ENCODE measurements at places on chromosomes 1 and 21.

DNA sequence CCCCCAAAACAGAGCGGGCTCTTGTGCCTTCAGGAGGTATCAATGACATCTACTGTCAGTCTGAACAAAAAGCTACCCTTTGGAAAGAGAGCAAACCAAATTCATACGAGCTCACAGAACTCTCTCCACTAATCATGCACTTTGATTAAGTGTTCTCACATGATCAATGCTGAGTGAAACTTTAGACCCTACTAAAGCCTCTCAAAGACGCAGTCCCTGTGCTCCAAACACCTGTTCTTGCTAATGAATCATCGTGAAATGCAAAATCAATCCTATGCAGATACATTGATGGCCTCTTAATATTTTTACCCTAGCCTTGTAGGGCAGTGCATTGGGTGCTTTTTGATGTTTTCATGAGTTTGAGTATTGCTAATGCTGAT is 113.4 kb downstream of the ZBTB18 start:
- no peak for DNase-seq

DNA sequence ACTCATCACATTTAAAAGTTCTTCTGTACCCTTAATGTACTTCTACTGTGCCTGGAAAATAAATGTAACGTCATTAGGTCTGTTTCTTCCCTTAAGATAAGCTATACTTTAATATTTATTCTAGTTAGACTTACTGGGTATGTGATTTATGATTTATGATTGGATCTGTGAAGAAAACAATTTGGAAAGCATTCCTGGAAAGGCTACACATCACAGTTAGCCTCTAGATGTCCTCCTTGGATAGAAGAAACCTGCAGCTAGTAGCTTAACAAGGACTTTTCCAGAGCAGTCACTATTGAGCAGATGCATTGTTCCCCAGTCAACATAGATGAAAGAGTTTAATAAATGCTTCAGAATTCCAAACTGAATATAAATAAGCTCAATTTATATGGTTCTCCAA is 22.2 kb upstream of the ABL2 start:
- DNase-seq: no peak

DNA sequence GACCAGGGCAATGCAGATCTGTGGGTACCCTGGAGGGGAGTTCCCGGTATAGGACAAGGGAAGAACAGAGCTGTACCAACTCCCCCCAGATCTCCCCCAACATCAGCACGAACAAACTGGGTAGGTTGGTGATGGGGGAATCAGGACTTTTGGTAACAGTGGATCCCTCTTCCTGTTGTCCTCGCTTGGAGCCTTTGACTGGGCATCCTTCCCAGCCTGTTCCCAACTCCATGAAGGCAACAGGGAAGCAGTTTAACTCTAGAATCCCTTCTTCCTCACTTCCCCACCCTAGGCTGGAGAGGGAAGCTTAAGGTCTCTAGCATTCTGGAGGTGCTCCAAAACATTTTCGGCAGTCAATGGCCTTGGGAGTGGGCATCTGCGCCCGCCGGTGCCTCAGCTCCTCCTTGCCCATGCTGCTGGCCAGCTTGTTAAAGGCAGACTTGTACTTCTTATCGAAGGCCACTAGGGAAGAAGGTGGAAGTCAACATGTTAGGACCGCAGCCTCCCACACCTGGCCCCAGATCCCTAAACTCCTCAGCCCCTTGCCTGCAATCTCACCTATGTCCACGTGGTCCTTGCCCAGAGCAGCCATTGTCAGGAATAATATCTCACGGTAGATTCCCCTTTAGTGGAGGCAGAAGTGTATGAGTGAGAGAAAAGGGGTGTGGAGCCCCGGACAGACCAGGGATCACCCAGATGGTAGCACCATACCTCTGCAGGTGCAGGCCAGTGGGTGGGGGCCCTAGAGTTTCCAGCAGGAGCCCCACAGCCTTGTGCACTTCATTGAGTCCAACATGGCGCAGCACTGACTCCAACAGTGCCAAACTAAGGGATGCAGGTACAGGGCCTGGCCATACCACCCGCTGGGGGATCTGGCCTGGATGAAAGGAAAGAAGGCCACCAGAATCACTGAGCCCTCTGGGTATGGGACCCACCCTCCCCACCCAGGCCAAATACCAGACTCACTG is 7.5 kb upstream of the GATAD2B start:
- peak; percentile 45 for DNase-seq

DNA sequence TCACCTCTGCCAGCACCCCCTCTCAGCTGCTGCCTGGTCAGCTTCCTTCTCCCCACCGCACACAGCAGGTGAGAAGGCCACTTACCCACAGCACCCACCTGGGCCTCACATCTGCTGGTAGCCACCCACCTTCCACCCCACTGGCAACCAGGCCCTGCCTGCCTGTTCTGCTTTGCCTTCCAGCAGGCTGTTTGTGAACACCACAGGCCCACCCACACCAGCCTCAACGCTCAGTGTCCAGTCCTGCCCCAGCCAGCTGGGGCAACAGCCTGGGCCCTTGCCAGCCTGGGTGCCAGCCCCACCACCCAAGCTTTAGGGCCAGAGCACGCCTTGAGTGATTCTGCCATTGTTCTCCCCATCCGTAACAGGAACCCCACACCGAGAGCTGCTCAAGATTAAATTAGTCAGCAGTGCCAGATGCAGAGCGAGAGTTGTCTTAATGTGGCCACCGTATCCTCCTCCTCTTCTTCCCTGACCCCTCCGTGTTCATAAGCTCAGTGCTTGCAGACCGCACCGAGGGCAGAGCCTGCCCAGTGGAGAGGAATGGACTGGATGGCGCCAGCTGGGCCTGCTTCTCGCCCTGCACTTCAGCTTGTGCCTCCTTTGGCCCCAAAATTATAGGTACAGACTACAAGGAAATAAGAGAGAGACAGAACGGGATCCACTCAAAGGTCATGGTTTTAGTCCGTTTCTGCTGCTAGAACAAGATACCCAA is 120.3 kb upstream of the COL6A1 start:
- no peak for DNase-seq

GRCh38 chr1:214360116-214360515 is 79.2 kb downstream of the SMYD2 start:
- no peak for DNase-seq

DNA sequence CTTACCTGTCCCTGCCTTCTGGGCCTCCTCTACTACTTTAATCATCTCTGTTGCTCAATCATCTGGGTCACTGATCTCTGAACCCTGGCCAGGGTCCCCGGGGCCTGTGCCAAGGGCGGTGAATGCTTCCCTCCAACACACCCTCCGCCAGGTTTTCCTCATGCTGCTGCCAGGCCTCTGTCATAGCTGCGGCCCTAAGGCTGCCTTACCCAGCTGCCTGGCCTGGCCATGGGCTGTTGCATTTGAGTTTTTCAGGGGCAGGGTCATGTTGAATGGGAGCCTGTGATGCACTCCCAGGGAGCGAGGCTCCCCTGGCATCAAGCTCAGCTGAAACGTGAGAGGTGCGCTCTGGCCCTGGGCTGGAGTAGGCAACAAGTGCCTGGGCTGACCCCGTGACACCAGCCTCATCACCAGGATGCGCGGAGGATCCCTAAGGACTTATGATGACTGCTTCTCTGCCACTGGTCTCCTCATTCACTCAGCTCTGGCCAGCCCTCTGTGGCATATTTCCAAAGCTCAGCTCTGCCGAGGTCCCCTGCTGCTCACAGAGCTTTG is 7.6 kb downstream of the EDN2 start:
- no peak for DNase-seq

DNA sequence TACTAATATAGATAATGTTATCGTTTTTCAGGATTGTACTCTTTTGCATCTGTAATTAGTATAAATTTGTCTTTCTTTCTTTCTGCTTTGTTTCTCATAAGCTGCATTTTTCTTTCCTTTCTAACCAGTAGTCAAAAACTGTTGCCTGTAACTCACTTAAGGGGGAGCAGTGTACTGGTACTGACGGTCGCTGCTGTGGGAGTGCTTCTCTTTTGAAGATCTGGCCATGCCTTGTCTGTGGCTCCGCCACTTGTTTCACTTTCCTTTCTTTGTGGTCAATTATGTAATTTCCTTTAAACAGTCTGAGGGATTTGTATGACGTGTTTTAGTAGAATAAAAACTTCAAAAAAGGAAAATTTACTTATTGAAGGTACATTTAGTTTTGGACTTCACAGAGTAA is 37.0 kb downstream of the MIA3 start:
- DNase-seq: no peak

DNA sequence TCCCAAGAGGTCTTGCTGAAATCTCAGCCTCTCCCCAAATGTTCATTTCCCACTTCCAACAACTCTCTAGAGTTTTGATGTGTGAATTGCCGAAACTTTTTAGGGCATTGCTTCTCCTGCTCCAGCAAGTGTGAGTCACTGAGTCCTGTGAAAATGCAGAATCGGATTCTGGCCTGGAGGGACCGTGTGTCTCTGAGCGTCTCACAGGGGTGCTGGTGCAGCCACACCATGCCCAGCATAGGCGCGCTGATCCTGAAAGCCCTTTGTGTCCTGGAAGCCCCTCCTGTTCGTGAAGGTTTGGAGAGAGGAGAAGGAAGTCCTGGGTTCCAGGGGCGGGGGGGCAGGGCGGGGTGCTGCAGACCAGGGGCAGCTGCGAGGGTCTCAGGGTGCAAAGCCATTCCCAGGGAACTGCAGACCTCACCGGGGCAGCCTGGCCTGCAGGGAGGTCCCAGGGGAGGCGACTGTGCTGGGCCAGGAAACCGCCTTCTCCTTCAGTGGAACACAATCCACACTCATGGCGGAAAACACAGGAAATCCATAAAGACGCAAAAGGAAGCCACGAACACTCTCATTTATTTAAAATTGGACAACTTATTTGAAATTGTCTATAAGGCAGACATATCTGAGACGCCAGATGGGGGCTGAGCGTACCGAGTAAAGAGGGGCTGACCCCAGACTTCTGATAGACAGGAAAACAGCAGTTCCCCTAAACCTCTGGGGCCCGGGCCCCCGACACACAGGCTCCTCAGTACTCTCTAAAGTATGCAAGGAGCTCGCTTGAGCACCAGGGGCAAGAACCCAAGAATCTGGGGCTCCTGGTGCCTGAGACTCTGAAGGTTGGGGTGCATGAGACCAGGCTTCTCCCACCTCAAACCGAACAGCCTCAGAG is 43.5 kb upstream of the ADARB1 start:
- DNase-seq: peak; percentile 59

- peak; percentile 39 for DNase-seq
Observed at GRCh38 chr1:228697207-228698016, 37.9 kb upstream of the RHOU start.

DNA sequence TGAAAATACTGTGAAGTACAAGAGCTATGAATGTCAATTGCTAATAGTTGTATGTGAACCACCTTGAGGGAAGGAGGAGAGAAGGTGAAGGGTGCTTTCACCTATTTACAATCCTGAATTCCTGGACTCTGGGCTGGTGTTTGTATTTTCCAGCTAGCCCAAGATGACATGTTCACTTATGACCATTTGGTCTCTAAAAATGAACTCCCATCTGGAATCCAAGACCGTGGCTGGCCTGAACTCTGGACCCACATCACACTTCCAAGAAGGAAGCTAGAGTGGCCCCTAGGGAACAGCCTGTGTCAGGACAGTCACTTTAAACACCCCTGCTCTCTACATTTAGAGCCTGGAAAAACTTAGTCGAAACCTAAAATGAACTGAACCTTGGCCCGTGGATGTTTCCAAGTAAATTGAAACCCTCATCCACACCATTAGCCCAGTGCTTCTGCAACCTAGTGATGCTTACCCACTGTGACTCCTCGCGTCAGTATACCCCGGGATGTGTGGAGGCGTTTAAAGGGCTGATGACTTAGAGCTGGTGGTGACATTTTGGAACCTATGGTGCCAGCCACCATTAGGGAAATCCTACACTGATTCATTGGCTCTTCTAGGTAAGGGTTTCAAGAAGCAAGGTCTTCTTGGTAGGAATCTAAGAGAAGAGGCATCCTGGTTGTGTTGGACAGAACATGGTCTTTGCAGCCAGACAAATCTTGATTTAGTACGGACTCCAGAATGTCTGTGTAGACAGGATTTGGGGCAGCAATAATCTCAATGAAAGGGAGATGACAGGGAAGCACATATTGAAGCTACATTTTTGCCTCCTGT is 171.5 kb upstream of the IRF2BP2 start:
- peak; percentile 58 for DNase-seq

All from islet precursor cell (in vitro differentiated cells).